Activated B cell treated with CpG ODN at 0.5 μM for 24 hours (primary cell): ENCODE measurements at places on chromosomes 6 and 20. TPM values are rescaled to one million over a fixed set of nuclear protein-coding genes. Genes with fewer than 3 reads are reported as not detected.

DNA sequence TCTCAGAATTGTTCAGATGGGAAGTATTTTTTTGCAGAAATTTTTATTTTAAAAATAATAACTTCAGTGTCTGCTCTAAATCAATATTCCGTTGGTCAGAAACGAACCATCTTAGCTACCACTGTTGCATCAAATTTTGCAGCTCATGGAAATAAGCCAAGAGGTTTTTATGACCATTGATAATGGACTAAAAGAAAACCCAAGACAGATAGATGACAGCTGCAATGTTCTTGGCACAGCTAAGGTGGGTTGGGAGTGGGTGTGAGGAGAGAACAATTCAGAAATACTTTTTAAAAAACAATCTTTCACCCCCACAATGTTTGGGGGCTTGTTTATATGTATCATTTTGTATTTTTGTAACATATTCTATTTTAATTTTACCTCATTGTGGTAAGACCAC lies 121.1 kb downstream of the PDE7B start:
- no peak for DNase-seq

- no peak for DNase-seq
Measured at GRCh38 chr6:80862756-80863155, 756.3 kb downstream of the BCKDHB start.

DNA sequence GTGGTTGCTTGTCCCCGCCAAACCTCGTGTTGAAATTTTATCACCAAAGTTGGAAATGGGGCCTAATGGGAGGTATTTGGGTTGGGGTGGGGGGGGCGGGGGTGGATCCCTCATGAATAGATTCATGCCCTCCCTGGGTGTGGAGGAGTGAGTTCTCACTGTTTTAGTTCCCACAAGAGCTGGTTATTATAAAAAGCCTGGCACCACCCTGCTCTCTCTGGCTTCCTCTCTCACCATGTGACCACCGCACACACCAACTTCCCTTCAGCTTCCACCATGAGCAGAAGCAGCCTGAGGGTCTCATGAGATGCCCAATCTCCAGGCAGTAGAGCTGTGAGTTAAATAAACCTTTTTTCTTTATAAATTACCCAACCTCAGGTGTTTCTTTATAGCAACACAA lies 111.3 kb downstream of the PRDM1 start:
- no peak for DNase-seq

DNA sequence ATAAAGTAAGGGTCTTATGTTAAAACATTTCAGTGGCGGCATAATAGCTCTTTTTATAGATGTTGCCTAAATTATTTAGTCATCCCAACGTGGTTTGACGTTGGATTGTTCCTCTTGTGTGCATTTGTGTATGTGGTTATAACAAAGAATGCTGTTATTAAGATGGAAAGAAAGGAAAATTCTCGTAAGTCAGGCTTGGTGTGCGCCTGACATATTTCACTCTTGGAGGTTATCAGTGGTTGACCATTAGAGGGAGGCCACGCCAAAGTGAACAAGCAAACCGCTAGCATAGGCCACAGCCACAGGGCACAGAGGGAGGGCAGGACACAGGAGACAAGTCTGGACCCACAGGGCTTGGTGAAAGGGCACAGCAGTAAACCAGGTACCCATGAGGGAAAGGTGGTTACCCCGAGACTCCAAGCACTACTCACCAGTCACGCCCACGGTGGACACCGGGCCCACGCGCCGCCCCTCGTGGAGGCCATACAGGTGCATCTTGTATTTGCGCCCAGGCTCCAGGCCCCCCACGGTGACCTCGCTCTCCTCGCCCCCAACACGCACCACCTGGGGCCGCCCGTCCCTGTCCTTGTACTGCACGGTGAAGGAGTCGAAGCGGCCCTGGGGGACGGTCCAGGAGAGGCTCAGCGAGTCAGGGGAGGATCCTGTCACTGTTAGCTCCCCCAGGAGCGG lies 22.9 kb downstream of the CYP21A2 start:
- no peak for DNase-seq

- DNase-seq: no peak
Measured at GRCh38 chr20:8661229-8661952, 407.5 kb upstream of the PLCB4 start.

LPIN3 gene
- total RNA-seq: 0.60 and 0.66 TPM in 2 replicates
